Activated CD4-positive, alpha-beta T cell treated with anti-CD3 and anti-CD28 coated beads, Interleukin-2, amount 10 ng/mL, durations not matched to agents 24 days and 14 days (primary cell): ENCODE measurements at places on chromosomes 11 and 22. TPM values are rescaled to one million over a fixed set of nuclear protein-coding genes. Genes with fewer than 3 reads are reported as not detected.

GCAT gene
- total RNA-seq, result 27.7 and 28.9 TPM in 2 replicates

GRCh38 chr11:120139316-120140069 lies 1.6 kb upstream of the TRIM29 start:
- no peak for DNase-seq

DNA sequence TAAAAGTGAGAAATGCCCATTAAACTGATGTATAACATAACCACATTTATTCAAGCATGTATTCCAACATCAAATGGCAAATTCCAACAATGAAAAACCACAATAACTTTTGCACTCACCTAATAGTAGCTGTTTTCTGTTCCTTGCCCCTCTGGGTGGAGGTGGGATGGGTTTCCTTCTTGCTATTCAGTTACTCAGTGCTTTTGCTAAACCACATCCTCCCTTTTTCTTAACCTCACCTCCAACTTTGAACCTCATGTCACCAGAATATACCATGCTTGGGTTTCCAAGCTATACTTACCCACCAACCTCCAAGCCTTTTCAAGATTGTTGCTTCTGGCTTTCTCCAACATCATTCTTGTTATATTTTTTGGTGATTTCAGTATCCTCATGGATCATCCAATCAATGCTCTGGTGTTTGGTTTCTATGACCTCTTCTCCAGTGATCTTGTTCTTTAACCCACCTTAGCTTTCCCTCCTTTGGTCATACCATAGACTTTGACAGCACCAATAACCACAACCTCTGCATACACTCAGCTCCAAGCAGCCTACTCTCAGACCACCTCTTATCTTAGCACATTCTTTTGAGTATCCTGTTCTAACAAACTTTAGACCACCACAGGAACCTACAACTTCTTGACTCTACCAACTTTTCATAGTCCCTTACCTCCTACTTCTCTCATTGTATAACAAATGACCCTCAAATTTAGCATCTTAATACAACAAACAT lies 3.2 kb upstream of the CCDC15 start:
- DNase-seq, result peak; percentile 80

- no peak for DNase-seq
Observed at GRCh38 chr11:1629326-1630185, at the start of gene KRTAP5-5. KRTAP5-5 (plus strand) TSS chr11:1629775; CDS start chr11:1629841, 66 bp downstream.

DNA sequence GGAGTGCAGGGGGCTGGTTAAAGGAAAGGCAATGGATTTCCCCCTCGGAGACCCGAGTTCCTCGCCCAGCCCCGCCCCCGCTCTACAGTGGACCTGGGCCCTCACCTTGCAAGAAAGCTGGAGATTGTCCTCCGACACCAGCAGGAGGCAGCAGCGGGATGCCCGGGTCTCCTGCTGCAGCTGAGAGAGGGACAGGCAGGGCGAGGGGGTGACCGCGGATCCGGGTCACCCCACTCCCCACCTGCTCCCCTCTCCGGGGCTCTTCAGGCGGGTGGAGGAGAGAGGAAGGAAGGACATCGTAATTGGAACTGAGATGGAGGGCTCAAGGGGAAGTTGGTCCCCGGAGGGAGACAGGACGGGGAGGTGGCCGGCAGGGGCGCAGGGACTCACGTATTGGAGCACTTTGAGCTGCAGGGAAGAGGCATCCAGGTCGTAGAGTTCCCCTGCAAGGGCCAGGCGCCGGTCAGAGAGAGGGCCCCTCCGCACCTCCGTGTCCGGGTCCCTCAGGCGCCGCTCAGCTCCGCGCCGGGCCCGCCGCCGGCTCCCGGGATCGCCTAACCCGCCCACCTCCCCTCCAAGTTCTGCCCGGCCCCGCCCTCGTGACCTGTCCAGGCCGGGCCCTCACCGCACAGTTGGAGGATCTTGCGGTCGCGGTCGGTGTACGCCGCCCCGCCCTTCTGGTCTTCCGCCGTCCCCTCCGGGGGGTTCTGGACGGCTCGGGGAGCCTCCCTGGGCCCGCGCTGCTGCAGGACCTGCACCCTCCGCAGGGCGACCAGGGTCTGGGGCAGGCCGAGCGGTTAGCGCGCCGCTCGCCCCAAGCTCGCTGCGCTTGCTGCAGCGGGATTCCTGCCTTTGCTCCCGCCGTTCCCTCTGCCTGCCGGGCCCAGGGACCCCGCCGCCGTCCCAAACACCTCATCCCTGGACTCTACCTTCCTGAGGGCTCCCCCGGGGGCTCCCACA lies 84.1 kb downstream of the PDE2A start:
- peak; percentile 82 for DNase-seq

DNA sequence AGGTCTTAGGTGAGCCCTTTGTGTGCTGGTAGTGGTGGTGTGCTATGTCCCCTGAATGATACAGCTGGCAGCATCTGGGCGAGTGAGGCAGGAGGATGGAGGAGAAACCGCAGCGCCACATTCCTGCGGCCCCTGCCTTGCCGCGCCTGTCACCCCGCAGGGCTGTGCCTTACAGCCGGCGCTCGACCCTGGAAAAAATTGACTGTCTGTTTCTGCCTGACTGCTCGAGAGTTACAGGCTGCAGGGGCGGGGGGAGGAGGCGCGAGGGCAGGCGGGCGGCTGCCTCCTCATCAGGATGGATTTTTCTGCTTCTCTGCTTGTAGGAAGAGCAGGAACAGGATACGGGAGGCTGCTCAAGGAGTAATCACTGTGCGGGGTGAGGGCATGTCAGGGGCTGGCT lies 443.4 kb downstream of the MIAT start:
- DNase-seq, result no peak
